NCI-H1930 (cell line): ENCODE measurements at places on chromosomes 1 and 21.

DNA sequence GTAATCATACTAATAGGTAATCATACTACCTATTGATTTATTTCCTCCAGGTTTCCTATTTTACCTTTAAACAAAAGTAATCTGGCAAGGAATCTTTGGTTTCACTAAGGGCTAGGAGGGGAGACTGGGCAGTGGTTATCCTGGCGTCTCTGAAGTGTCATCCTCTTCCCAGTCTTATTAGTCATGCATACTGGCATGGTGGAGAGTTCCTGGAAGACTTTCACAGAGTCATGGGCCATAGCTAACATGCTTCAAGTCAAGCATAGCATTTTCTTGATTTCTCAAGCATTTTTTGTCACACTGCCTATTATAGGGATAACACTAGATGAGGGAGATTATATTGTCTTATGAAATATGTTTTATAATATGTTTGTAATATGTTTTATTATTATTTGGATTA lies 64.0 kb upstream of the ASB17 start:
- no peak for DNase-seq

DNA sequence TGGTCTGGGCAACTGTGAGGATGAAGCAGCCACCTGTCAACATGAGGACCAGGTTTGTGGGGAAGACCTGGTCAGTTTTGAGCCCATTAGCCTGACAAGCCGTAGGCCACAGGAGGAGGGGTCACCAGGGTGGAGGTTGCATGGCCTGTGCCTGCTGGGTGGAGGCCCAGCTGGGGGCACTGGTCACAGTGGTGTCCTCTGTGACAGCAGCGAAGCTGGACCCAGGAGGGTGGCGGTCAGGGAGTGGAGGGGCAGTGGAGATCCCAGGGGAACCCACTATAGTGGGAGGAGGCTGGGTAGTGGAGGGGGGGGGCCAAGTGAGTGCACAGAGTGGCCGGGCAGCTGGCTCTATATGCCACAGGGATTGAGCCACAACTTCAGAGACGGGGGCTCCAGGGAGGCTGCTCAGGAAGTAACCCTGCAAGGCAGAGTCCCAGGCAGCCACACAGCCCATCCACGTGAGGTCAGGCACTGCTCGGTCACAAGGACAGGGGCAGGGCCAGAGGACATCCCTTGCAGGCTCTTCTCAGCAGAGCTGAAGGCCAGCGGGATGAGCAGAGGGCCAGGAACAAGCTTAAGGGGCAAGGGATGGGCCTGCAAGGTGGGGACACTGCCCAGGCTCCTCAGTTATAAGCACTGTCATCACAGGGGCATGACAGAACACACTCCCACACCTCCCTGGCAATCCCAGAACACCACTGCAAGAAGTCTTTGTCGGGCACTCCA lies 2.3 kb upstream of the C1orf35 start:
- no peak for DNase-seq

GRCh38 chr21:37787456-37787855 lies 128.8 kb downstream of the KCNJ6 start:
- DNase-seq, result no peak

DNA sequence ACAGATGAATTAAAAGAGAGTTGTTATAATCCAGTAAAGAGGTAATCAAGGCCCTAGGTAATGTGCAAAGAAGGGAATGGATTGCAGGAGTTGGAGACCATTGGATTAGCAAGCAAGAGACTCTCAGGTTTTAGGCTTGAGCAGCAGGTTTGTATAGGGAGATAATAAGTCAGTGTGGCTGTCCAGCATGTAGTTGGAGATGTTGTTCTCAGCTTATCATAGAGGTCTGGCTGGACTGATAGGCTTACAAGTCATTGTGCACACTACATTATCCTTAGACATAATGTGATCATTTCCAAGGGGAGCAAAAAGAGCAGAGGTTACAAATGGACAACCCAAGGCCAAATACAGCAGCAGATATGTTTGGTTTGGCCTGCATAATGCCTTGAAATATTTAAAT lies 45.9 kb upstream of the SAMD13 start:
- no peak for DNase-seq

- no peak for DNase-seq
Observed at GRCh38 chr1:222233444-222234158, 314.3 kb downstream of the HHIPL2 start.

DNA sequence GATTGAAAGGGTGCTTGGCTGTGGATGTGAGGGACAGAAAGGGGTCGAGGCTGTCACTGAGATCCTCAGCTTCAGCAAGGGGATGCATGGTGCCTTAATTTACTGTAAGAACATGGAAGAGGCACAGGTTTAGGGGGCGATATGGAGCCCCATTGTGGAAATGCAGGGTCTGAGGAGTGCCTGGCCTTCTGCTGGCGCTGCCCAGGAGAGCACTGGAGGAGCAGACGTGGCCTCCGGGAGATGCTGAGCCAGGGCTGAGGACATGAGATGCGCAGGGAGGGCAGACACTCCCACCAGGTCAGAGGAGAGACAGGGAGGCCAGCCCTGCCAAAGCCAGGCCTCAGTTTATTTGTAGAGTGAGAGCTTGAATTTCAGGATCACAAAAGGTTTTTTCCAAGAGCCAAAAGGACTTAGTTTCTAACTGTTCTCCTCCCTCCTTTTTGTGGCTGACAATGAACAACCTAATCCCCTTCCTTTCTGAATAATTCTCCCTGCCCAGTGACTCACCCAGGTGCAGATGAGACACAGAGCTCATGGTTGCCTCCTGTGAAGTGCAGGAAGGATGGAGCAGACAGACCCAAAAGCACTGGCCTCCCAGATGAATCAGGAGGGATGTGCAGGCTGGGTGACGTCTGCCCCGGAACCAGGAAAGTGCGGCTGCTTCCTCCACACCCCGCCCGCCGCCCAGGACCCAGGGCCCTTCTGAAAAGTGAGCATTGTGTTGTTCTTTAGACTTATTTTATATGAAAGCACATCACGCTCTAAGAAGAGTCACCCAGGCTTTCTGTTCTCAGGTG lies 73.0 kb upstream of the TMPRSS2 start:
- DNase-seq, result no peak

DNA sequence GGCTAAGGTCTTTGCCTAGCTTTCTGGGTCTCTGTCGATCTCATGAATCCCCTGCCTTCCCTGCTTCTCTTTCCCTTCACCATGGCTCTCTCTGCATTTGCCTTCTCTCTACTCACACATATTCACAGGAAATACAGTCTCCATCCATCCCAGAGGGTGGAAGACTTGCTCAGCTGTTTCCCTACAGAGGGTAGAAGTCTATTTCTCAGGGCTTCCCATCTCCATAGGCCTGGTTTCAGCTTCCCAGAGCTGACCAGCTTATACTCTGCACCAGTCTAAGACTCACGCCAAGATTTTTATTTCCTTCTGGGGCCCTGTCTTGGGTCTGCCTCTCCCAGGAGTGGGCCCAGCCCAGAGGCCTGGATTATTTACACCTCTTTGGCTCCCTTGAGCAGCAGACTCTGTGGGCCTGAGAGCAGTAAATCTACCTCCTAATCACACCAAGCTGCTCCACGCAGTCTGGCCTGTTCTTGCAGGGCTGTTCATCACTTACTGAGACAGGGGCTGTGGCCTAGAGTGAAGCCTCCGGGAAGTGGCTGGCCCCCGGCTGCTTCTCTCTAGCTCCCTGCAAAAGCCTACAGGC lies 102.5 kb downstream of the PLXNA2 start:
- no peak for DNase-seq

- DNase-seq, result no peak
Observed at GRCh38 chr1:50368179-50369007, 54.9 kb downstream of the DMRTA2 start.

GRCh38 chr21:16181018-16181417 lies 451.2 kb downstream of the USP25 start:
- DNase-seq, result no peak

- DNase-seq, result no peak
Observed at GRCh38 chr1:38569932-38570656, 289.5 kb downstream of the RRAGC start.

GRCh38 chr1:53172426-53173128 lies 24.0 kb upstream of the CPT2 start:
- DNase-seq, result no peak

- DNase-seq, result no peak
Observed at GRCh38 chr1:209104646-209105045, 478.9 kb upstream of the CAMK1G start.

- no peak for DNase-seq
Observed at GRCh38 chr1:210505601-210506496, 177.1 kb downstream of the HHAT start.

DNA sequence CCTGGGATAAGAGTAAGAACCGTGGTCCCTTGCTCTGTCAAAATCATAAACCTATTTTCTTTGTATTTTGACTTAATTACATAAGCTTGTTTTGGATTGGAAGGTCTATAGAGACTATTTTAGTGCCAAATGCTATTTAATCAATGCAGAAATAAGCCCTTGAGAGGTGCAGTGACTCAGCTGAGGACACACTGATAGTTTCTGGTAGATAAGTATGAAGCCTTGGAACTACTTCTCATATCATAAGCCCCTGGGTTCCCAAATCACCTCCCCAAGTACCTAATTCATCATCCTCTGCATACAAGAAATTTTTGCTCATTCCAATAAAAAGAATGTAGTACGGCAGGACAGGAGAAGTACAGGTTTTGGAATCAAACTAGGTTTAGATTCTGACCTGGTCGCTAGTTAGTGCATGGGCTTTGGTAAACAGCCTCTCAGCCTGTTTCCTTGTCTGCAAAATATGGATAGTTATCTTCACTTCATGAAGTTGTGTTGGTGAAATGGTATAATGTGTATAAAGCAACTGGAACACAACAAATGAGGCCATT lies 3.3 kb upstream of the CD55 start:
- DNase-seq, result no peak

DNA sequence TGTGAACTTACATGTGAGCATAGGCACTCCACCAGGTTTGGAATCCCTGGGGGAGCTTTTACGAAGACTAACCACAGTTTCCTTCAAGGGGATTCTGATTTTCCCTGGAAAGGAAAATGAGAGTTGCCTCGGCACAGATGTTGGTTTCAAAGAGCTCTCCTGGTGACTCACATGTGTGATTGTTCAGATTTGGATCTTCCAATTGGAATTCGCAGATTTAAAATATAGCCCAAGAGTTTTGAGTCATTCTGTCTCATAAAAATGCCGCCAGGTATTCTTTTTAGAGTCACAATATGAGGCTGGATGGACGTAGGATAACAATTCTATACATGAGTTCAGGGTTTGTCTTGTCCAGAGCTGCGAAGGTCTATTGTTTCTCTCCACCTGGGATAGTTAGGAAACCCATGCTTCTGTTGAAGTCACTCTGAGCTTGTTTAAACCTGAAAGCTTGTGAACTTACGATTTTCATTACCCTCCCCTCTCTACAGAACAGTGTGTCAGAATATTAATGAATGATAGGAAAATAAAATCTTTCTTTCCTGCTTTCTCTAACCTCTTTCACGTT lies 64.9 kb downstream of the TGFB2 start:
- DNase-seq, result no peak

DNA sequence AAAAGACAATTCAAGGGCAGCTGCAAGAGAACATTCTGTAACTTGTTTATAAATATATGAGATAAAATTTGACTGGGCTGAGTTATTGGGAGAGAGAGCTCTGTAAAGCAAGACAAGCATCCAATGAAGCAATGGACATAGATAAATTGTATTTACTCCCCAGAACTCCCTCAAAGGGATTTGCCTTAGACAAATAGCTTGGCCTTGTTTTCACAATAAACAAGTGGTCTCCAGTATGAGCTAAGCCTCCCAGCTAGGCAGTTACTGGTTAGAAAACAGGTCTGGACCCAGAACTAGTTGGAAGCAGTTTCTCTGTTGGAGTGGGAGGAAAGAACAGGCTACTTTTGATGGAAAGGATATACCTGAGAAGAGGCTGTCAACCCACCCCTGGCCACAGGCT lies 25.2 kb upstream of the SUCO start:
- DNase-seq, result no peak

GRCh38 chr1:37415611-37416244 lies 58.7 kb upstream of the ZC3H12A start:
- no peak for DNase-seq

DNA sequence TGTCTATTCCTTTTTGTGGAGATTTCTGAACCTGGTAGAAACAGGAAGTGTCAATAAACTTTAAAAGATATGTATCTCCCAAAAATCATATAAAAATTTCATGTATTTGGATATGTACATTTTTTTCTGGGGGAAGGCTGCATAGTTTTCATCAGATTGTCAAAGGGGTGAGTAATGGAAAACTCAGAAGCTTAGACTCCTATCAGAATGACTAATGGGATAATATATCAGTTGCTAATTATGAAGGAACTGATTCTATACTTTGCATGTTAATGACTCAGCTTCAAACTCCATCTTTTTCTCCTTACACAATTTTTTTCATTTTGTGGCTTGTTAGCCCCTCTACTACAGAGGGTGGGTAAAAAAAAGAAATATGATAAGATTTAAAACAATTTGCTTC lies 55.9 kb downstream of the GON4L start:
- DNase-seq, result no peak

DNA sequence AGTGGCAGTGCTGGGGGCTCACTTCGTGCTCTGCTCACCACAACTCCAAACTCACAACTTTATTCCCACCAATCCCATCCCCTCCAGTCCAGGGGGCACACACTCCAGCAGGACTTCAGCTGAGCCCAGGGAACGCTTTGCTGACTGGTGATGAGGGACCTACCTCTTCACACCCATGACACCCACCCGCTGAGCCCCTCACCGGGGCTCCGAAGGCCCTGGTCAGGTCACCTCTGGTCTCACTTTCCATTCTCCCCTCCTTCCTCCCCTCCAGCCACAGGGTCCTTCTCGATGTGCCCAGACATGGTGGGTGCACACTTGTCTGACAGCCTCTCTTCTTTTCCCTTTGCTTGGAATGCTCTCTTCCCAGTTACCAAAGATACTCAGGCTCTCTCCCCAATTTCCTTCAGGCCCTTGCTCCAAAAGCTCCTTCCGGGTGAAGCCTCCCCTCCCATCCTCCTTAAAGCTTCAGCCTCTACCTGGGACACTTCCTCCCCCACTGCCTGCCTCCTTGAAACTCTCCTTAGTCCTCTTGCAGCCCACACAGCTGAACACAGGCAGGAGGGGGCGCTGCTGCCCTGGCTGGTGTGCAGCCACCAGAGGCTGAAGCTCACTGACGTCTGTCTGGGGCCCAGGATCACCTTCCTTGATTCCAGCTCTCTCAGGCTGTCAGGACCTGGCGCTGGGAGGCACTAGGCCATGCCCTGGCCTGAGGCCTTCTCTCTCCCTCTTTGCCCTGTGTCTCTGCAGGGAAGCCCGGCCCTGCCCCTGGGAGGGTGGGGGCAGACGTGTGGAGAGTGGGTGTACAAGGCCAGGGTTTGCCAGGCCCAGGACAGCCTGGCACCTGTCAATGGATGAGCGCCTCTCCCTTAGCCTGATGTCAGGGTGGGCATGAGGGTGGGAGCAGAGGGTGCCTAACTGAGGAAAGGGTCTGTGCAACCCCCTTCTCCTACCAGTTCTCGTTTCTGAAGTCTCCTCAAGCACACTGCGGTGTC lies 1.6 kb downstream of the KCNE1 start:
- peak; percentile 8 for DNase-seq

DNA sequence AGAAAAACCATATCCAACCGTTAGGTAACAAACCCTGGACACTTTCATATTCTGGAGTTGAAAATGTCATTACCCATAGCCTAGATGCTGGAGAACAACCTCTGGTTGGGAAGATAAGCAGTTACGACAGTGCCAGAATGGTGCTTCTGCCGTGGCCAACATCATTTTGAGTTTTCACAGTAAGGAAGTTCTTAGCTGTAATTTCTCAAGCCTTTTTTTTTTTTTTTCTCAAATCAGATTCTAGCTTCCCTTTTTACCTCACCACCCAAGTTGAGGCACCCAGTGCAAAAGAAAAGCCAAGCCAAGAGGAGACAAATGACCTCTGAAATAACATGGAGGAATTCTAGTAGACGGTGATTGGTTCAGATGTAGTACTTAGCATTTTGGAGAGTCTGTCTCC lies 21.8 kb downstream of the PPT1 start:
- no peak for DNase-seq
